Stimulated activated naive CD8-positive, alpha-beta T cell treated with anti-CD3 and anti-CD28 coated beads, Interleukin-15, Interleukin-2, amounts not matched to agents 100 U/mL and 50 U/mL, for 24 hours (primary cell): ENCODE measurements at places on chromosomes 1 and 21.
A peak's percentile ranks its signal among the peaks of the same experiment; 100 is the strongest.

- DNase-seq: peak; percentile 44
These were observed 39.5 kb downstream of the TOR3A start for GRCh38 chr1:179121159-179121938.

DNA sequence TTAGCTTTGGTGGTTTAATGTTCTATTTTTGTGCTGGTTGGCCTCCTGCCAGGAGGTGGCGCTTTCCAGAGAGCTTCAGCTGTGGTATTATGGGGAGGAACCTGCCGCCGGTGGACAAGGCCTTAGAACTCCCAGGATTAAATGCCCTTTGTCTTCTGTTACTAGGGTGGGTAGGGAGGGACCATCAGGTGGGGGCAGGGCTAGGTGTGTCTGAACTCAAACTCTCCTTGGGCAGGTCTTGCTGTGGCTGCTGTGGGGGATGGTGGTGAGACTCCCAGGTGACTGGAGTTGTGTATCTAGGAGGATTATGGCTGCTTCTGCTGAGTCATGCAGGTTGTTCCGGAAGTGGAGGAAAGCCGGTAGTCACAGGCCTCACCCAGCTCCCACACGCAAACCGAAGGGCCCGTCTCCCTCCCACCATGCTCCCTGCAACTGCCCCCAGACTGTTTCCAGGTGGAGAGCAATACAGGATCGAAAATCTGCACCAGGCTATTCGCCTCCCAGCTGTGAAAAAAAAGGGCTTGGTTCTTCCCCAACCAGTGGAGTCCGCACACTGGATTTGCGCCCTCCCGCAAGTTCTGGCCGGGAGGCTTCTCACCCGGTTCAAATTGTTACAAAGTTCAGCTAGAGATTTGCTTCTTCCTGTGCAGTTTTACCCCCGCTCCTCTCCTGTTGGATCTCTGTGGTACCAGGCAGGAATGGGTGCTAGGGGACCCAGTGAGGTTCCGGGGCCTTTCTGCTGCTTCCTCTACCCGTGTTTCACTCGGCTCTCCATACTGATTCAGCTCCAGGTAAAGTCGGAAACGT, 220.5 kb downstream of the CENPF start:
- DNase-seq: peak; percentile 5

- DNase-seq: no peak
These were observed 67.2 kb upstream of the WDR26 start for GRCh38 chr1:224501836-224502235.

GRCh38 chr1:113269168-113269963, 120.9 kb upstream of the MAGI3 start:
- DNase-seq: no peak

GRCh38 chr1:2251786-2252185, 23.7 kb downstream of the SKI start:
- no peak for DNase-seq

DNA sequence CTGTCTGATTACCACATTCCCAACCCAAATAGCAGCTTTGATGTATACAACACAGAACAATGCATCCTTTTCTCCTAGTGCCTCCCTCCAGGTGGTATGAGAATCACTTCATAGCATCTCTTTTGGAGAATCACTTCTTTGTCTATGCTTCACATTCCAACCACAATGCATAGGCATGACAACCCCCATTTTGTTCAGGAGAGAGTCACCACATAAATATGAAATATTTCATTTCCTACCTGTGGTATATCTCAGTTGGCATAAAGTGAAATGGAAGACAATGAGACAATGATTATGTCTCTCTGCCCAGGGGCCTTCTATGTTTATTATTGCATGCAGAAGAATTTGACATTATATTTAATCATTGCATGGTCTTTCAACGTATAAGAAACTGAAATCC, 112.2 kb downstream of the BRINP2 start:
- no peak for DNase-seq

GRCh38 chr1:40774266-40774998, 9.2 kb upstream of the KCNQ4 start:
- peak; percentile 75 for DNase-seq

DNA sequence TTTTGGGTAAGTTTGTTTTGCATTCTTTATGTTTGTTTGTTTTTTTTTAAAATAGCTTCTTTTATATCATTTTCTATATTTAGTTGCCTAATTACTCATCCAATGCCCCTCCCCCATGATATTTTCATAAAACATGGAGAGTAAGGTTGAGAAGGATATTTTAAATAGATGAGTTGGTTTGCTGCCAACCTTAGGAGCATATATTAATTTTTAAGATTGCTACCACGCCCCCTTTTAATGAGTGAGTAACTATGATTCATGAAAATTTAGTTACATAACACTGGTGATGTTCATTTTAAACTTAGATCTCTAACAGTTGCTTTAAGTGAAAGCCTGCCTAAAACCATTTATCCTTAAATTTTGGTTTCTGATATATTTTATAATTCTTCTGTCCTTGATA, 18.7 kb downstream of the TMEM50A start:
- DNase-seq: no peak

GRCh38 chr1:22747021-22747734, 36.5 kb downstream of the EPHB2 start:
- no peak for DNase-seq

GRCh38 chr1:109762039-109762585, 1.6 kb downstream of the EPS8L3 start:
- DNase-seq: peak; percentile 2

- DNase-seq: no peak
These were observed 51.5 kb upstream of the CYP2J2 start for GRCh38 chr1:59978026-59978425.
